ENCODE measurements at places on chromosomes 2 and 18.
A peak's percentile ranks its signal among the peaks of the same experiment; 100 is the strongest.

GRCh38 chr2:46498681-46499080 is 19.3 kb downstream of the TMEM247 start:
- DNase-seq = no peak

DNA sequence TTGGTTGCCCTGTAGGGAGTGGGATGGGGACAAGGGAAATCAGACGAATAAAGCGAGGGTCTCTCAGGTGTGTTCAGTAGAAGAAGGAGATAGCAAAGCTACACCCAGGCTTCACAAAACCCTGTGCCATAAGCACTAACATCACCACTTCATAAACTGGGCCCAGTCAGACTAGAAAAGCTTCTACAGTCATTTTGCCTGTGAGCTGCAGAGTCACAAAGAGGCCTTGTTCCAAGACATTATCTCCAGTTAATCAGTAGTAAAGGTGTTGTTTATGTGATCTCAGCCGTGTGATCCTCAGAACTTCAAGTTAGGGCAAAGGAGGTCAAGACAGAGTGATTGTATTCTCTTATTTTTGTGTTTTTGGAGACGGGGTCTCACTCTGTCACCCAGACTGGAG is 148.0 kb downstream of the GALR1 start:
- no peak for DNase-seq

DNA sequence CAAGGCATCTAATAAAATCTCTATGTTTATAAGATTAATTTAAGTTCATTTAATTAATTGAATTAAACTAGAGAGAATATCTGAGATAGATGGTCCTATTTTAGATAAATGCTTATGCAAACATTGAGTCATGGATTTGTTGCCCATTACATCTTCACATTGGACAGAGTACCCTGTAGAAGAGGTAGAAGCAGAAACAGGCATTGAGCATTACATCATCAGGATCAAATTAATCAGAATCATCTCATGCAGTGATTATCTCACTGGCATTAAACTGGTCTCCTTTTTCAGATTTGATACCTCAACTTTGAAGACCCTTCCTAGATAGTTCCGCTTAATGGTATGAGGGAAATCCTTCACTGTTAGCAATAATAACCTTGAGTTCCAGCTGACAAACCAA is 469.6 kb upstream of the VRK2 start:
- DNase-seq = no peak

GRCh38 chr2:203535784-203536585 is 884 bp upstream of the RAPH1 start:
- DNase-seq = peak; percentile 65

GRCh38 chr2:10960606-10961489 is 49.1 kb downstream of the KCNF1 start:
- no peak for DNase-seq

DNA sequence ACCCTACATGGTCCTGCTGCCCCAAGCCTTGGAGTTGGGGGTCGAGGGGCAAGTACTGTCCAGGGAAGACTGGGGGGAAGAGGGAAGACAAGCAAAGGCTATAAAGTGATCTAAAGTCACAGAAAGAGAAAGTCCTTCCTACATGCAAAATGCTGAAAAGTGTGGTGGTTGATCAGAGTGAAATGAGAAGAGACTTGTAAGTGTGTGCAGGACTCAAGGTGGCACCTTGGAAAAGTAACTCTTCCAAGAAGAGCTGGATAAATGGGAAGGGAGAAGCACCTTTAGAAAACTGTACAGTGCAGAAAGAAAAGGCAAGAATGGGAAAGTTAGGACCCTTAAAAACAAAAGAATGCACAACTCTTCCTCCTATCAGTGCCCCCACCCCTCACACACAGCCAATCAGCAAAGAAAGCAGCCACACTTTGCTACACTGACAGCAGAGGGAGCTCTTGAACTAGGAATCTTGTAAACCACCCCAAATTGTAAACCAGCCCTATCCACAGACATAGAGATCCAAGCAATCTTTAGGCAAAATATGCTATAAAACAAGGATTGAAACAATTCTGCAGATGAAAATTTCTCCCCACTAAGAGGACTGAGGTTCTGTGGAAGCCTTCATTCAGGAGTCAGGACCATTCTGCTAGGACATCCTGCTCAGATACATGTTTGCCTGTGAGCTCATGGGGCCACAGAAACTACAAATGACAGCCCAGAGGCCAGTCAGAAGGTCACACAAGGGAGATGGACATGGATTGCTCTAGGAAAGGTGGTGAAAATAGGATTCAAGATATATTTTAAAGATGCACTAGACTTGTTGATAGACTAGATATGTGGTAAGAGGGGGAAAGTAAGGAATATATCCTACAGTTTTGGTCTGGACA is 146.4 kb downstream of the FTCDNL1 start:
- no peak for DNase-seq

DNA sequence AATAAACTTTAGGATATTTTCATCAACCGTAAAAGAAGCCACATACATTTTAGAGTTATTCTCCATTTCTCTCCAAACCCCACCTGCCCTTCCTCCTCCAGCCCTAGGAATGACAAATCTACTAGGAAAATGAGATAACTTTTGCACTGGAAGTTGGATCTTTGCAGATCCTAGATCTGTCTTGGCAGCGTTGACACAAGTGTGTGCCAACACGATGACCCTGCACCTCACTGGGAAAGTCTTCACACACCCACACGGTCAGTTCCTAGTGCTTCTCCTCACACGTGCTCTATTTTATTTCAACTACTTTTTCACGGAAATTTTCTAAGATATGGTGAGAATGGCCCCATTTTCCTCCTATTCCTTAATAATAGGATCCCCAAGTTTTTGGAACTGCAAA is 14.1 kb upstream of the HPCAL1 start:
- DNase-seq = no peak

GRCh38 chr2:50722776-50723175 is 309.2 kb downstream of the NRXN1 start:
- no peak for DNase-seq

DNA sequence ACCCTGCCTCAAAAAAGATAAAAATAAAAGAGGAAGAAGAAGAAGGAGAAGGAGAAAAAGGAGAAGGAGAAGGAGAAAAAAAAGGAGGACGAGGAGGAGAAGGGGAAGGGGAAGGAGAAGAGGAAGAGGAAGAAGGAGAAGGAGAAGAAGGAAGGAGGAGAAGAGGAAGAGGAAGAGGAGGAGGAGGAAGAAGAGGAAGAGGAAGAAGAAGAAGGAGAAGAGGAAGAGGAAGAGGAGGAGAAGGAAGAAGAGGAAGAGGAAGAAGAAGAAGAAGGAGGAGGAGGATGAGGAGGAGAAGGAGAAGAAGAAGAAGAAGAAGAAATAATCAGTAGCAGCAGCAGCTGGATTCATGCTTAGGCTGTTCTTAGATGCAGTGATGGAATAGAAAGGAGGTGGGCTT is 159.7 kb downstream of the TFCP2L1 start:
- DNase-seq = no peak

DNA sequence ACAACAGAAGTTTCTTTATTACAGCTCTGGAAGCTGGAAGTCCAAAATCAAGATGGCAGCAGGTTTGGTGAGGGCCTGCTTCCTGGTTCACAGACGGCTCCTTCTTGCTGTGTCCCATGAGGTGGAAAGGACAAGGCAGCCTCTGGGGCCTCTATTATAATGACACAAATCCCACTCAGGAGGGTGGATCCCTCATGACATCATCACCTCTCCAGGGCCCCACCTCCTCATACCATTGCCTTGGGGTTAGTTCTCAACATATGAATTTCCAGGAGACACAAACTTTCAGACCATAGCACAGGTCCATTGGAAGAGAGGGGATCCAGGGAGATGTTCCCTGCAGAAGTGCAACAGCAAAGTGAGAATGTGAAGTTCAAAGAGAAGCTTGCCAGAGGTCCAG is 202.8 kb downstream of the TFCP2L1 start:
- DNase-seq = no peak

GRCh38 chr2:65275141-65275915 is 47.7 kb downstream of the ACTR2 start:
- no peak for DNase-seq

DNA sequence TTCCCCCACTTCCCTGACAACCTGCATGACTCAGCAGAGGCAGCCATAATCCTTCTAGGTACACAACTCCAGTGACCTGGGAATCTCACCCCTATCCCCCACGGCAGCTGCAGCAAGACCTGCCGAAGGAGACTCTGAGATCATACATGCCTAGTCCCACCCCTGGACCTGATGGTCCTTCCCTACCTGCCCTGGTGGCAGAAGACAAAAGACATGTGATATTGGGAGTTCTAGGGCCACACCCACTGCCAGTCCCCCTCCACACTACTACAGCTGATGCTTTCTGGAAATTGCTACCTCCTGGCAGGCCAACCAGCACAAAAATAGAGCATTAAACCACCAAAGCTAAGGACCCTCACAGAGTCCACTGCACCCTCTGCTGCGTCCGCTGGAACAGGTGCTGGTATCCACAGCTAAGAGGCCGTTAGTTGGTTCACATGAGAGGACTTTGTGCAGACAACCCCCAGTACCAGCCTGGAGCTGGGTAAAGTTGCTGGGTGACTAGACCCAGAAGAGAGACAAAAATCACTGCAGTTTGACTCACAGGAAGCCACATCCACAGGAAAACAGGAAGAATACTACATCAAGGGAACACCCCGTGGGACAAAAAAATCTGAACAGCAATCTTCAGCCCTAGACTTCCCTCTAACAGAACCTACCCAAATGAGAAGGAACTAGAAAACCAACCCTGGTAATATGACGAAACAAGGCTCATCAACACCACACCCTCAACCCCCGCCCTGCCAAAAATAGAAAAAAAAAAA is 12.5 kb downstream of the MARCO start:
- DNase-seq = no peak

GRCh38 chr18:14945984-14946383 is 198.0 kb downstream of the ANKRD30B start:
- DNase-seq = no peak

DNA sequence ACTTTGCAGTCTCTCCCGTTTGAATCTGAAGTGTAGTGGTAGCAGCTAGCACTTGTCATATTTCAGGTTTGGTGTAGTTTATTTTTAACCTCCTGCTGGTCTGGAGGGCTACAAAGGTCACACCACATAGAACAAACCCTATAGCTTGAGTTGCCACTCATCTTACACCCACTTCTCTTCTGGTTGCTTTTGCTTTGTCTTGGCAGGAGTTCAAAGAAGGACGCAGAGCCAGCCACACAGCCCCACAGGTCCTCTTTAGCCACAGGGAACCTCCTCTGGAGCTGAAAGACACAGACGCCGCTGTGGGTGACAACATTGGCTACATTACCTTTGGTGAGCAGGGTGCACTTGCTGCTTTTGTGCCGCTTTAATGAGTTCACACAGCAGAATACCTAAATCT is 15.6 kb upstream of the GPBAR1 start:
- DNase-seq = no peak

All from astrocyte of the spinal cord (primary cell).